ENCODE measurements at places on chromosomes 13 and 19.

DNA sequence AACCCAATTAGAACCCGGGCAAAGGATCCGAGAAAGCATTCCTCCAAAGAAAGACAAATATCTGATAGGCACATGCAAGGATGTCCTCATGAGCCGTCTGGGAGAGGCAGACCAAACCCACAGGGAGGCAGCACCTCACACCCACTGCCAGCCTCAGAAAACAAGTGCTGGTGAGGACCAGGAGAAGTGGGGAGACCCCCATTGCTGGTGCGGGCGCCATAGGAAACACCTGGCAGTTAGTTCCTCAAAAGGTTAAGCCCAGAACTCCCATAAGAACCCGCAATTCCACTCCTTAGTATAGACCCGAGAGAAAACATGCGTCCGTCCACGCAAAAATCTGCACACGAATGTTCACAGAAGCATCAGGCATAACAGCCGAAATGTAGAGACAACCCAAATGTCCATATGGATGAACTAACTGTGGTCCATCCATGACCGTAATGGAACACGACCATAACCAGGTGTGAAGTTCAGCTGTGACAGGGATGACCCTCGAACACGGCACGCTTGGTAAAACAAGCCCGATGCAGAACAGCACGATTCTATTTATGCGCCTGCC lies 7.9 kb downstream of the ZNF787 start:
- DNase-seq = no peak

DNA sequence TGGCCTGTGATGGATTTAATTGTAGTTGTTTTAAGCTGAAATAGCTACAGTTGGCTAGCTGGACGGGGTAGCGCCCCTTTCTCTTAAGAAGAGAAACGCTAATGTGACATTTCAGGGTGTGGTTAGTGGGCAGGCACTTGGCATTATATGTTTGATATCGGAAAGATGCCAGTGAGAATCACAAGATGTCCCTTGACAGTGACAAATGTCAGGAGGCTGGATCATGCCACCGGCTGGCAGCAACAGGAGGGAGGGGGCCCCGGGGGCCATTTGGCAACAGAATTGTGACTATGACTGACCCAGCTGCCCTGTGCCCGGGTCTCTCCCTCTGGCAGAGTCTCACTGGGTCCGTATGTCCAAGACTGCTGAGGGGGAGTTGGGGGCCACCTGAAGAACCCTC lies 4.7 kb downstream of the DCAF15 start:
- no peak for DNase-seq

- no peak for DNase-seq
Observed at GRCh38 chr13:61415058-61415721, 459 bp downstream of the PCDH20 start.

- no peak for DNase-seq
Observed at GRCh38 chr19:8337728-8338127, 5.3 kb downstream of the KANK3 start.

GRCh38 chr19:16566161-16566560 lies 6.1 kb downstream of the SLC35E1 start:
- peak; percentile 56 for DNase-seq

GRCh38 chr13:80030491-80030890 lies 310.4 kb downstream of the SPRY2 start:
- DNase-seq = no peak

- DNase-seq = peak; percentile 73
Observed at GRCh38 chr19:45439569-45440258, 16.0 kb upstream of the ERCC1 start.

DNA sequence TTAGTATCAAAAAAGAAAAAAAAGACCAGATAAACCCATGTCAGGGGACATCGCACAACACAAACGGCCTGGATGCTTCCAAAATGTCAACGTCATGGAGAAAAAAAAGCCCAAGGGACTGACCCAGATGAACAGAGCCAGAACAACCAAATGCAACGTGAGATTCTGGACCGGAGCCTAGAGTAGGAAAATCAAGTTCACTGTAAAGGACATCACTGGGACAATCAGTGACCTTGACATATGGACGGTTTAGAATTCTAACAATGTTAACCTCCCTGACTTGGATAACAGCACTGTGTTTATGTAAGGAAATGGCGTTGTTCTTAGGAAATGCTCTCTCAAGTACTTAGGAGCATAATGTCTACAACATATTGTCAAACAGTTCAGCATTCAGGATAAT lies 15.1 kb upstream of the EMP3 start:
- no peak for DNase-seq

DNA sequence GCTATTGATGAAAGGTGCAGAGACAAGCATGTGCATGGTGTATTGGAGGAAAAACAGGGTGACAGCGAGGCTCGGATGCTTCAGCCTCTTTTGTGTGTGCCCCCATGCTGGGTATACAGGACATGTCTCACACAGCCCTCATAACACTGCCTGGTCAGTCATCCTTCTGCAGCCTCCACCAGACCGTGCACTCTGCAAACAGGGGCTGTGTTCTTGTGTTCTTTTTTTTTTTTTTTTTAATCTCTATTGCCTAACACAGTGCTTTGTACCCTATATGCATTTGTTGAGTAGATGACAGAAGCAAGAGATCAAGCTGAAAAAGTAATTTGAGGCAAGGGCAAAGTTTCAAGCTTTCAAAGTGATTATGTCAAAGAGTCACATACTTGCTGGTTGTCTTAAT lies 367.2 kb upstream of the SLITRK1 start:
- no peak for DNase-seq

DNA sequence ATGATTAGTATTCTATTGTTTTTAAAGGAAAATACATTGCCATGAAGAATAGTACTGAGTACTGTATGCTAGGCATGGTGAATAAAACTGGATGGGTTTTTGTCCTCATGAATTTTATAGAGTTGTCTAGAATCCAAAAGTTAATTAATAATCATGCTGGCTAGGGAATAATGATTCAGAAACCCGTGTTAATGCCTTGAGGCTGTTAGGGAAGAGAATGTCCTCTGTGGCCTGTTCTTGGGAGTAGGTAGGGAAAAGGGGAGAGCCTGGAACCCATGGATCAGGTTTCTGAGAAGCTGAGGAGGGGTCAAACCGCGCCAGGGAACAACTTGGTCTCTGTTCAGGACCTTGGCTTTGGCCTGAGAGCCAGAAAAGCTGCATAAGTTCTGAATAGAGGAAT lies 1376.3 kb upstream of the SLC10A2 start:
- DNase-seq = no peak

Measured in stimulated activated CD4-positive, alpha-beta T cell treated with anti-CD3 and anti-CD28 coated beads, TNF-alpha, amount 100 ng/mL, for 48 hours (primary cell).